ENCODE measurements at places on chromosomes 5 and 9.

- no peak for DNase-seq
Observed at GRCh38 chr5:159792180-159792579, 124.1 kb upstream of the ADRA1B start.

GRCh38 chr5:95669985-95670384 lies 12.8 kb downstream of the SPATA9 start:
- DNase-seq = no peak

DNA sequence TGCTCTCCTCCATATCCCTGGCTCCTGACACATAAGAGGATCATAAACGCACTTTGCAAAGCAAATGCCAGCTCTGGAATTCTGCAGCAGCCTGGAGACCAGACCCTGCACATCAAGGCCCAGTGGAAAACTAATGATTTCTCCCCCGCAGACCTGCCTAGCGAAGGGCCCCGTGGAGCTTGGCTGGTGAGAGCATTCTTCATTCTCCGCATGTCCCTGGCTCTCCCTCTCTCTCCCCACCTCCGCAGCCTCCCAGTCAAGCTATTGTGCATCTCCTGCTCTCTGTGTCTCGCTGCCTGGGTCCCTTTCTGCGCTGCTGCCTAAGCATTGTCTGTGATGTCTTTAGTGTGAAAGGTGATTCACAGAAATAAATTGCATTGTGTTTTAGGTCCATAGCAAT lies 46.7 kb downstream of the GRIA1 start:
- DNase-seq = no peak

DNA sequence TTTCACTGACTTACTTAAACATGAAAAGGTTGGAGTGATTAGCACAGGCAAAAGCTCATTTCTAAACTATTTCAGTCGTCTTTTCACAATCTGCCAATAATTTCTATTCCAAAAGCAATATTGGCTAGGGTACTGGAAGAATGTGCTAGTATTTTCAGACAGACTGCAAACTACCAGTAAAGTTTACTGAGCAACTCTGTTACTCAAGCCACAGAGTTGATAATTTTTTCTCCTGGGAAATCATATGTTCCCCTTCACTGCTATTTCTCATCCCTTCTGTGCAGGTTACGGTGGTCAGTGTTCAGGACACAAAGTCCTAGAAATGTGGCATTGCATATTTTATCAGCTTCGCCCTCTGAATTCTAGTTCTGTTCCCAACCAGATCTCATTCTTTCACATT lies 343.3 kb upstream of the TNC start:
- DNase-seq = no peak

DNA sequence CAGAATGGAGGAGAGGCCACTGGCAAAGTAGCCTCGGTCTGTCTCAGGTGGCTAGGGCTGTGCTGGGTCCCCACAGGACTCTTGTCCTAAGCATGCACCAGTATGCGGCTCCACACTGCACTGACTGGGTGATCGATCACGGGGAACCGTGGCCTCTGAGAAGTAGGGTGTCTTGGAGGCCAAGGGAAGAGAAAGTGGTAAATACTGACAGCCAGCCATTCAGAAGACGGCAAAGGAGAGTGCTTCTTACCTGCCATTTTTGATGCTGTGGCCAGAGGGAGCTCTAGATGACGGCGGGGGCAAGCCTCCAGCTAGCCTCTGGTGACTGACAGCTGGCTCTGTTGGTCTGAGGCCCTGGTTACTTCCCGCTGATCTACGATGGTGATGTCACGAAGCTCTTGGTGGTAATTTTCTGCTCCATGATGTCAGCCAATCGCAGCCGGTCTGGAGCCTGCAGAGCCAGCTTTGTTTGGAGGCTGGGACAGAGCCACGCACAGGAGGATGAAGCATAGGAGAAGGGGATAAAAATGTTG lies 40.4 kb upstream of the GADD45G start:
- no peak for DNase-seq

GRCh38 chr5:122153230-122153629 lies 23.9 kb downstream of the ZNF474 start:
- no peak for DNase-seq

GRCh38 chr9:110041452-110041851 lies 166.5 kb downstream of the C9orf152 start:
- no peak for DNase-seq

- no peak for DNase-seq
Observed at GRCh38 chr5:180605554-180606214, 14.4 kb upstream of the SCGB3A1 start.

DNA sequence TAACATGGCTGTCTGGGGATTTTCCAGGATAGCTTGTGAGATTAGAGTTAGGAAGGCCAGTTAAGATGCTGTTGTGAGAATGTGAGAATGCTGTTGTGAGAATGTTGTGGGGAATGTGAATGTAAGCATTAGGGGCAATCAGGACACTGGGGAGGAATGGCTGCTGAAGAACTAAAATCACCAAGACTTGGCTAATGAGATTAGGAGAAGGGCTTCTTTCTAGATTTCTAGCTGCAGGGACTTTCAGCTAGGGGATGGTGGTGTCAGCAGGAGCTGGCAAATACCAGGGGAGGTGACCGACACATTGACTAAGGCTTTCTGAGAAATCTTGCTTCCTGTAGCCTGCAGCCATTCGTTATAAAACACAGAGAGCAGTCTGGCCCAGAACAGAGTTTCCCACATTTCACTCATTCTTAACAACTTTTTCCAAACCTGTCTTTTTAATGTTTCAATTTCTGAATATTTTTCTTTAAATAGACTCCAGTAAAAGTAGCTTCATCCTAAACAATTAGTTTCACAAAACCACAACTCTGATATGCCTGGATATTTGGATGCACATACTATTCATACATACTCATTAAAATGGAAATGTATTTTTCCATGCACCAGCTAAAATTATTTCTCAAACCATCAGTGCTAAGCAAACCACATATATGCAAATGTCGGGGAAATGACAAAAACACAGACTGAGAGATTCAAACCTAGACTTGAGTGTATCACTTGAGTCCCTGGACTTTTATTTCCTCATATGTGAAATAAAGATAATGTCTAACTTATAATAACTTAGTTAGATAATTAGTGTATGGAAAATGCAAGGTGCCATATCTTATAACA lies 89.3 kb upstream of the TNC start:
- no peak for DNase-seq

DNA sequence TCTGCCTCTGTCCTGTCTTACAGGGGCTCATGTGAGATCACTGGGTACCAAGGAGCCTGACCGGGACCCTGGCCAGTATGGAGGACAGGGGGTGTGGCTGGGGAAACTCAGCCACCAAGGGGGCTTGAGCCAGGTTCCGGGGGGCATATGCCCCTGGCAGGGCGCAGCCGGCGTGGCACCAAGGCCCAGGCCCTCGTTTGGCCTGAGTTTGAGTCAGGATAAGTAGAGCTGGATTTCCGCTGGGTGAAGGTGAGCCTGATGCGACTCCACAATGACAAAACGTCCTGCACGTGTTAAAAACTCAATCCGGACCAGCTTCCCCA lies 616 bp upstream of the TSPAN17 start:
- DNase-seq = no peak

All from cortex of kidney (tissue), 1 donor.